Head of caudate nucleus (tissue), 42 donors: ENCODE measurements at places on chromosomes 2 and 18.
A peak's percentile ranks its signal among the peaks of the same experiment; 100 is the strongest.

- no peak for DNase-seq
Observed at GRCh38 chr18:51164761-51165281, 32.7 kb downstream of the MEX3C start.

DNA sequence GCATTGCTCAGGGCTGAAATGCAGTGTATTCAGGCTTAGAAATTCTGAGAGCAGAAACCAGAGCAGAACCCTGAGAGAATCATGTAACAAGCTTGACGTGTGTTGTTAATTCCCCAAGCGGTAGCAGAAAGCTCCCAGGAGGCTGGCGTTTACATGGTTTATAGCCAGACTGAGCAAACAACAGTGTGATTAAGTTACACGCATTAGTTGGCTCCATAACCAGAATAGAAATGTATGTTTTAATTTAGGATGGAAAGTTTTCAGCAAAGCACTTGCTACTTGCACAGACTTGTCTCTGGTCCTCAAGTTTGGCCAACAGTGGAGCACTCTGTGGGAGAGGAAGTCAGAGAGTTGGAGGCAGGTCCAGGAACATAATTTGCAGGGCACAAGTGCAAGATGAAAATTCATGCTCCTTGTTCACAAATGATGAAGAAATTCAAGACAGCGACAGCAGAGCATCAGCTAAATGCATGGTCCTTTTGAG is 69.3 kb downstream of the MAPK4 start:
- DNase-seq, result no peak

DNA sequence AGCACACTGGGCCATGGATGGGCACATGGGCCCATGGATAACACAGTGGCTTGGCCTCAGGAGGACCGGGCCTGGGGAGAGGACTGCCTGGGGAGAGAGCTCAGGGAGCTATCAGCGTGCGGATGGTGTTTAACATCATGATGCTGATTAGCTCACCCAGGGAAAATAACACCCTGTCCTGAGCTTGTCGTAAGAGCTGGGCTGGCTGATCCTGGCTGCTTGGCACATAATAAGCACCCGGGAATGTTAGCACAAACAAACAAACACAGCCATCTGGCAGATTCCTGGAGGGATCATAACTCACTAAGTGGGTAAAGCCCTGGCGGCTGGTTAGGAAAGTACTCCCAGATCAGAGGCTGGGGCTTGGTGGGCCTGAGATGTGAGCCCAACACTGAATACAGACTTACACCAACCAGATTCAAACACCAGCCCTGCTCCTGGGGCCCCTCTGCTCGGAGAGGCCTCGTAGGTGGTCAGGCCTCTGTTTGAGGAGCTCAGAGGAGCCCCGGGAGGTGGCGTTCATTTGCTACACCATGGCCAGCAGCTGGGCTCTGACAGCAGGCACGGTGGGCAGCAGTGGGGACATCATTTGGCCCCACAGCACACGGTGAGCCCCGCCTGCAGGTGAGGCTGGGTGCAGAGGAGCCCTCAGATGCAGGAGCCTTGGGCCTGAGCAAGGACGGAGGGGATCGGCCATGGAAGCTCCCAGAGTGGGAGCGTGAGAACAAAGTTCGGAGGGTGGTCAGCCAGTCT is 193.4 kb upstream of the HDAC4 start:
- DNase-seq, result no peak

DNA sequence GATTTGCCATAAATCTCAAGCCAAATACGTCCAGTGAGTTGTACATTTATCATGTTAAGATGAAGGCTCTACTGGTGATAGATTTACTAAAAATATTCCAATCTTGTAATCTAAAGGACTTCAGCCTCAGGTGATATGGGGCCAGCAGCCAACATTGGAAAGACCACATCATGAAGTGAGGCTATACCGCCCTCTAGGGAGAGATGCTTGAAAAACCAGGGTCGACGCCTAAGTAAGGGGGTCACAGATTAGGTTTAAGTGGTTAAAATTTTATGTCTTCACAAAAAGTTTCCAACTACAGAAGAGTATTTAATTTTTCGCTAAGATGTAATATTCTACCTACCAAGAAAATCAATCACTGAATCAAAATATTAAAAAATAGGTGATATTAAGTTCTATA is 33.3 kb downstream of the DOCK10 start:
- no peak for DNase-seq

GRCh38 chr18:35267161-35267651 is 22.8 kb downstream of the ZSCAN30 start:
- DNase-seq, result peak; percentile 78

DNA sequence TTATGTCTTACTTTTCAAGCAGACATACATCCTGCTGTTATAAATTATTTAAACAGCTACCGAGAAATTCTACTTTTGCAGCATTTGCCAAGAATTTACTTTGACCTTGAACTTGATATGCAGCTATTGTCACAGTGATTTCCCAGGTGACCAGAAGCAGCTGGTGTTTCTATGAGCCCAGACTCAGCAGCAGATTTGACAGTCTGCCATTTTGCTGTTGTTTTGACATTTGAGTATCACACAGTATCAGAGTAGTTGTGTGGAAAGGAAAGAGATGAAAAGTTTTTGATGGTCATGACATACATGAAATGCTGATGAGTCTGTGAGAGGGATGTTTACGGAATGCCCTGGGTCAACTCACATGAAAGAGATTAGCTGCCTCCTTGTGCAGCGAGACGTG is 6.6 kb upstream of the CCDC195 start:
- DNase-seq, result no peak

- DNase-seq, result no peak
Observed at GRCh38 chr2:142217804-142218203, 87.0 kb upstream of the LRP1B start.
